Right atrium auricular region (tissue), 2 donors: ENCODE measurements at places on chromosomes 12 and 14. TPM values are rescaled to one million over a fixed set of nuclear protein-coding genes. Genes with fewer than 3 reads are reported as not detected.

GRCh38 chr14:99260587-99261551, 11.1 kb downstream of the BCL11B start:
- H3K4me1 ChIP-seq = no peaks in the 10 kb centered on the region
- no peaks in the 10 kb centered on the region for H3K36me3 ChIP-seq
- peaks cover 3% of the 10 kb centered on the region for H3K27me3 ChIP-seq
- no peak overlapping the region for H3K4me3 ChIP-seq
- DNase-seq = no peak

GRCh38 chr12:27332407-27332713, 276 bp upstream of the BMAL2 start:
- DNase-seq = no peak
- peaks cover 6% of the 10 kb centered on the region for H3K36me3 ChIP-seq
- H3K4me1 ChIP-seq = no peaks in the 10 kb centered on the region
- peak overlapping the region; percentile 54 for H3K4me3 ChIP-seq
- no peaks in the 10 kb centered on the region for H3K27me3 ChIP-seq
- peak overlapping the region; percentile 28 for H3K27ac ChIP-seq

- no peaks in the 10 kb centered on the region for H3K27me3 ChIP-seq
- no peak overlapping the region for H3K4me3 ChIP-seq
- no peak for DNase-seq
- no peak overlapping the region for H3K27ac ChIP-seq
- H3K36me3 ChIP-seq = no peaks in the 10 kb centered on the region
Measured at GRCh38 chr14:61661471-61662400, 33.6 kb upstream of the HIF1A start.

DNA sequence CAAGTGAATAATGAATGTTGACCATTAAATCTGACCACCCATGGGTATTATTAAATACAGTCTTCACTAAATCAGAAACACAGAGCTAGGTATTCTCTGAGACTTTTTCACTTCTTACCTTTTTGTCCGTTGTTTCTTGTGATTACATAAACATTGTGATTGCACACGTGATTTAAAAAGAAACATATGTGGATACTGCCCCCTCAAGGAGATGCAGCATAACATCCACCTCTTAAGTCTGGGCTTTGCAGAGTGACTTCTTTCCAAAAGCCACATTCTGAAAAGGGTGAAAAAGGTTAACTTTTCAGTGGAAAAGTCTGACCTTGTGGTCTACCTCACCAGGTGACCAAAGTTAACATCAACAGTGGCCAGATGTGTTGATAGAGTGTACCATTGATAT, 185.5 kb upstream of the FAR2 start:
- H3K4me3 ChIP-seq = no peak overlapping the region
- H3K4me1 ChIP-seq = peaks cover 31% of the 10 kb centered on the region
- H3K27ac ChIP-seq = no peak overlapping the region
- H3K36me3 ChIP-seq = no peaks in the 10 kb centered on the region
- H3K27me3 ChIP-seq = no peaks in the 10 kb centered on the region

DNA sequence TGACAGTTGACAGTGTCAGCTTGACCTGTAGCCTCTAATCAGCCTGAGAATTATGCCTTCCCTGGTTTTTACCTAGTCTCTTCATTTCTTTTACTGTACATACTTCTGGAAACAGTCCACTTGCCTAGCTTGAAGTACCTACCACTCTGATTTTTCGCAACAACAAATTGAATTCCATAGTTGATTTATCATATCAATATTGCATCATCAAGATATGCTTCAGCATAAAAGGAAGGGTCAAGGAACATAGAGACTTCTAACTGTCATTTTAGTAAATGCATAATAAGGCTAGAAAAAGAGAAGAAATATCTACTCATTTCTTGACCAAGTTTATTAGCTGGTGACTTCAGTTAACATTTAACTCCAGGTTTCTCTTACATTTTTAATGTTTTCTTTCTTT, 174.2 kb upstream of the FAR2 start:
- H3K27me3 ChIP-seq = no peaks in the 10 kb centered on the region
- H3K4me3 ChIP-seq = no peak overlapping the region
- no peaks in the 10 kb centered on the region for H3K36me3 ChIP-seq
- no peak for DNase-seq

DNA sequence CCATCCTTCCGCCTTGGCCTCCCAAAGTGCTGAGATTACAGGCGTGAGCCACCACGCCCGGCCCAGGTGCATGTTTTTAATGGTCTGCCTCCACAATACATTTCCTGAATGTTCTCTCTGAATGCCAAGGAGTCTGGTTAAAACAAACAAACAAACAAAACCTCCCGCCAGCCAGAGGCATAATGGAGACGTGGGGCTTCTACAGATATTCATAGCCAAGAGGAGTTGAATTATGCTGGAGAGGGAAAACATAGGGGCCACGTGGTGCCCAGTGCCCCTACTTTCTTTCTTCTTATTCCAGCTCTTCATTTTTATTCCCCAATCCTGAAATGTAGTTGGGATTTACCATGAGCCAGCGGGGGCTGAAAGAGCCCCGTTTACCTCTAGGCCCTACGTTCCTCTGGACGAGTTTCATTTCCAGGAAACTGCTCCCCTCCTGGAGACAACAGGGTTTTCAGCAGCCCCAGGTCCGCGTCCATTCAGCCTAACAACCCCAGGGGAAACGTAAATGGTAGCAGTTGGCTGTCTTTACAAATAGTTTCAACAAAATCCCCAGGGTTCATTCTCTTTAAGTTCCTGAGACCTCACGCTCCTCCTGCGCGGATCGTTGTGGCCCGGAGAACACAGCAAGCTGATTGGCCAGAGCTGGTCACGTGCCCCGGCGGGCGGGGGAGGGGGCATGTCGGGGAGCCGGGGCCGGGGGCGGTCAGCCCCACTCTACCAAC, 108.5 kb upstream of the ESRRB start:
- H3K4me3 ChIP-seq = peak overlapping the region; percentile 31
- no peaks in the 10 kb centered on the region for H3K4me1 ChIP-seq
- H3K27me3 ChIP-seq = no peaks in the 10 kb centered on the region

DNA sequence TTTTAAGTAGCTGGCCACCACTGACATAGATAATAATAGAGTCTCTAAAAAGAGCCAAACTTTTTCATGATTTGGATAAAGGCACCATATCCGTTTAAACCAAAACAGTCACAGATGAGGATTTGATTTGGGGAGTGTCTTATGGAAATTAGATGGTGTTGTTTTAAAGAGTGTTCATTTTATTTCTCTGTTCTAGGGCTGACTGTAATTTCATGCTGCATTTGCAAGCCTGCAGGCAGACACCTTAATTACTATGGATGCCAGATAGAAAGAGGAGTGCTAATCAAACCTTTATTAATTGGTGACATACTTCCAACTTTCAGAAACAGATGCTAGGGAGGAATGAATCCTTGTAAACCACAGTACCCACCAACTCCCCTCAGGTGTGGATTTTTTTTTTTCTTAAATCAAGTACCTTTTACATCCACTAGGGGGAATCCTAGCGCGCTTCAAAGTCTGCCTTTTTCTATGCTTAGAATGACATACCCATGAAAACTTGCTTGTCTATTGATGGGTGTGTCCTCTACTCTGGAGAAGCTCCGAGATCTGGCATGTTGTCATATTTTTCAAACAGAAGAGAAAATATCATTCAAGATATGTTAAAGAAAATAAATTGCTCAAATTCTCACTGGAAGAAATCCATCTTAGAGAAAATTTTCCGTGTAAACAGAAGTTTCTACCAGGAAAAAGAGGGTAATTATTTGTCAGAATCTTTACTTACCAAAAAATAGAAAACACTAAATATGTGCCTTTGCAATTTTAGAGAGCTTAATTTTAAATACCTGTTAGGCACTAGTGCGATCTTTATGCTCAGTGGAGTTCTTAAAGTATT, 14.2 kb upstream of the PLXNC1 start:
- H3K4me1 ChIP-seq = no peaks in the 10 kb centered on the region
- no peaks in the 10 kb centered on the region for H3K36me3 ChIP-seq
- no peak overlapping the region for H3K4me3 ChIP-seq
- no peak overlapping the region for H3K27ac ChIP-seq

DNA sequence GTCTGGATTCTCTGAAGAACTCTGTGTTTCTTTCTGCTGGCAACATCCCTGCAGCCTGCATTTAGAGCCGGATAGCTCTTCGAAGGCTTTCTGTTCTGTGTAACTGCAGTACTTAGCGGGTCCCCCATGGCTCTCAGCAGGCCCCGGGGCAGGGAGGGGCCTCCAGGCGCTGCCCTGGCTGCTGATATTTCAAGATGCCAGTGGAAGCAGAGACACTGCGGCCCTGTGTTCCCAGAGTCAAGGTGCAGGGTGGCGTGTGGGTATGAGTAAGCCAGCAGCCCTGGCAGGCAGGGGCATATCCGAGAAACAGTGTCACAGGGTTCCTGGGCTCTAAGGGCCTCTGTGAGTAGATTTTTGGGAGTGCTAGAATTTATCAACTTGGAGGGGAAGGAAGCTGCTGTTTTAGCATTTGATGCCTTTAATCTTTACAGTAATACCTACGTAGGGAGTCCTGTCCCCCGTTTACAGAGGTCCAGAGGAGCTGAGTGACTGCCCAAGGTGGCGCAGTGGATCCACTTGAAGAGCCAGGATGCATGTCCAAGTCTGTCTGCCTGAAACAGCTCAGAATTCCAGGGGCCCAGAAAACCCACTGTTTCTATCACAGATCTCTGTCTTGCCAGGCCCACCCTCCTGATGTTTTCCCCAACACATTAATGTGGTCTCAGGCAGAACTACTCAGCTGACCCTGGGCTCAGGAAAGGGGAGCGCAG, 16.2 kb downstream of the ESRRB start:
- DNase-seq = no peak
- H3K36me3 ChIP-seq = no peaks in the 10 kb centered on the region
- H3K4me1 ChIP-seq = no peaks in the 10 kb centered on the region
- no peak overlapping the region for H3K27ac ChIP-seq
- no peak overlapping the region for H3K4me3 ChIP-seq

GRCh38 chr12:31742891-31743290, 14.1 kb upstream of the AMN1 start:
- no peaks in the 10 kb centered on the region for H3K36me3 ChIP-seq
- H3K4me1 ChIP-seq = peaks cover 7% of the 10 kb centered on the region
- H3K4me3 ChIP-seq = no peak overlapping the region
- no peaks in the 10 kb centered on the region for H3K27me3 ChIP-seq
- no peak overlapping the region for H3K27ac ChIP-seq

GRCh38 chr14:50798048-50798421, 32.9 kb downstream of the NIN start:
- H3K27ac ChIP-seq = no peak overlapping the region
- H3K4me3 ChIP-seq = no peak overlapping the region
- DNase-seq = no peak

GRCh38 chr14:20662968-20663732, 21.2 kb upstream of the RNASE4 start:
- no peaks in the 10 kb centered on the region for H3K4me1 ChIP-seq
- no peaks in the 10 kb centered on the region for H3K36me3 ChIP-seq
- peak; percentile 42 for DNase-seq
- no peak overlapping the region for H3K27ac ChIP-seq
- peak overlapping the region; percentile 32 for H3K4me3 ChIP-seq

DNA sequence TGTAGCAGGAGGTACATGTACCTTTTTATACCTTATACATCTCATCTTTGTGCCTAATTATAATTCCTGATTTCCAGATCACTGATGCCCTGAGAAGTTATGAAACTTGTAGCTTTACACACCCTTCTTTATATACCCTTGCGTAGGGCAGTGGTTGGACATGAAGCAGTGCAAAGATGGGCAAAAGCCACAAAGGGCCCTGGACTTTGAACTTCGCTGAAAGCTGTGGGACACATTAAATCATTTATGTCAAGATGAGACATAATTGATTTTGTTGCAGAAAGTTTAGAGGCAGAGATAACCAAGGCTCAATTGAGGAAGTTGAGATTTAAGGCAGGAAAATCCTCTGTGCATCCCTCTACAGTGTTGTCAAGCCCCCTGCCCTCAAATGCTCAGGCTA, 170.0 kb downstream of the SLC2A13 start:
- DNase-seq = no peak
- H3K36me3 ChIP-seq = no peaks in the 10 kb centered on the region
- H3K27me3 ChIP-seq = no peaks in the 10 kb centered on the region
- H3K4me3 ChIP-seq = no peak overlapping the region
- no peak overlapping the region for H3K27ac ChIP-seq
- H3K4me1 ChIP-seq = no peaks in the 10 kb centered on the region

- no peaks in the 10 kb centered on the region for H3K4me1 ChIP-seq
- H3K27ac ChIP-seq = no peak overlapping the region
- no peak overlapping the region for H3K4me3 ChIP-seq
- H3K27me3 ChIP-seq = no peaks in the 10 kb centered on the region
- no peak for DNase-seq
Measured at GRCh38 chr14:91223028-91223783, 21.3 kb downstream of the GPR68 start.

DNA sequence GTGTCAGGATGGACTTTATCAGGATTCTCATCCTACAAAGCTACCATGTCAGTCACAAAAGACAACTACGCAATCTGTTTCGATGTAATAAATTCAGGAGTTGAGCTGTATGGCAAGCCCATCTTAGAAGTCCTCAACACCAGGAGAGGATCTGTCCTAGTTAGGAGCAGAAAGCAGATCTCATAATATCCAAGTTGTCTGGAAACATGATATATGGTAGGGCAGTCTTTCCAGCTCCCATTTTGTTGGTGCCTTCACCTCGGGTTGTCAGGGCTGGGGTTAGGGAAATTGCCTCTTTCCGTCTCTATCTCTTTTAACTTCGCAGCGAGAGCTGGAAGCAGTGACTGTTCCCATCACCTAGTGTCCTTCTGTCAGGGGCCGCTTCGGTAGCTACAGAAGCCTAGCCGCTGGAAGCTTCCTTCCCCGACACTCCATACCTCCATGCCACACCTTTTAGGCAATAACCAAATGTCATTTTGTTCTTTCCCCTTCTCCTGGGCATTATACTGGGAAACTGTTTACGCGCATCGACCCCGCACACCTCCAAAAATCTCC, 1.4 kb downstream of the NIN start:
- H3K4me3 ChIP-seq = peak overlapping the region; percentile 85
- no peaks in the 10 kb centered on the region for H3K36me3 ChIP-seq
- H3K4me1 ChIP-seq = no peaks in the 10 kb centered on the region

DNA sequence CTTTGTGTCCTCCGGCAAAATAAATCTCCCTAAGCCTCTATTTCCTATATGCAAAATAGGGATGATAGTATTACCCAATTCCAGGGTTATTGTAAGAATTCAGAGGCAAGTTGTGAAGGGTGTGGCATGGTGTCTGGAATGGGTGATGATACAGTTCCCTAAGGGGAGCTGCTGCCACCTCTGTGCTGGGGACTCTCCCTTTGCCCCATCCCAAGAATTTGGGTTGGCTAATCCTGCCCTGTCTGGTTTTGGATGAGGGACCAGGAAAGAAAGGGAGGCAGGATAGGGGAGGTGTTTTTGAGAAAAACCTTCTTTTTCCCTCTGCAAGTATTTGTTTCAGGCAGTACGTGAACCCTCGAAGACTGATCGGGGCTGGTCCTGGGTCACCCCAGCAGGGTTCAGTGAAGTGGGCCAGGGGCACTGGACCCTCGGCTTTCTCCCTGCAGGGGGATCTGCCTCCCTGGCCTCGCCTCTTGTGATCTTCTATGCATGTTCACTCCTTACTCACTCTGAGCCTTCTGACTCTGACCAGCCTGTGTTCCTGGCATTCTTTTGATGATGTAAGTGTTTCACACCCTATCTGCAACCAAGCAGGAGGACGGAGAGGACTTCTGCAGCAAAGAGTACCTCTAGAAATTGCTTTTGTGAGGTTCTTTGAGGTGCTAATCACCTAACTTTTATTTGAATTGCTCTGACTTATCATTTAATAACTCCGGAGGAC, 60.8 kb downstream of the RASSF3 start:
- H3K4me1 ChIP-seq = no peaks in the 10 kb centered on the region
- H3K27ac ChIP-seq = peak overlapping the region; percentile 84
- H3K27me3 ChIP-seq = no peaks in the 10 kb centered on the region
- H3K36me3 ChIP-seq = no peaks in the 10 kb centered on the region

The ASB2 gene
- 115 TPM for total RNA-seq

The RNASE4 gene
- 44.4 TPM for total RNA-seq

The GARIN6 gene
- total RNA-seq = not detected

The SUOX gene
- total RNA-seq = 23.9 TPM

The OR6C2 gene
- not detected for total RNA-seq

The KITLG gene
- total RNA-seq = 9.6 TPM

The CIPC gene
- 64.7 TPM for total RNA-seq

The PLD4 gene
- total RNA-seq = not detected
